Hematopoietic multipotent progenitor cell treated with erythropoietin and hydrocortisone succinate and interleukin-3 and kit ligand, for 8 days (in vitro differentiated cells): ENCODE measurements at places on chromosomes 3 and 15.

DNA sequence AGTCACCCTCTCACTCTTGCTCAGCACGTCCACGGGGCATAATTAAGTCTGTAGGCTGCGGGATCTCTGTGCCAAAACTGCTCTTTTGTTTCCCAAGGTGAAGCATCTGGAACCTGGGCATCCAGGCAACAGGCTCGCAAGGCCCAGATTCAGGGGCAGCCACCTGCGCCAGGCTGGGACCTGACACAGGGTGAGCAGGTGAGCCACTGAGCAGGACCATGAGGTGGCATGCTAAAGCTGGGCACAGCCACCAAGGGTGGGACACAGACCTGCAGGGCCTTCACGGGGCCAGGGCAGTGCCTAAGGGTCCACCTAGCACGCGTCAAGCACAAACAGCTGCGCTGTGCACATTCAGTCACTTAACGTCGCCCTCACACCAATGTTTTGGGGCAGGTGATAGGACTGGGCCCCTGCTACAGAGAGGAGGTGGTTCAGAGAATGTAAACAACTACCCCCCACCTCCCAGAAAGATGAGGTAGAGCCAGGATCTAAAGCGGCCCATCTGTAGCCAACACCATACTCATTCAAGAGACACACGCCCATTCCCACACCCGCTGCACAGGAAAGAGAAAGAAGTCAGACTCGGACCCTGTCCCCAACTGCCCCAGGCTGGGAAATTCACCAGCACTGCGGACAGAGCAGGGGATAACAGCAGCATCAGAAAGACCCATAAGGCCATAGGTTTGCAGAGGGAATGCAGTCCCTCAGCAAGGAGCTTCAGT lies 16.3 kb downstream of the XXYLT1 start:
- DNase-seq = no peak

DNA sequence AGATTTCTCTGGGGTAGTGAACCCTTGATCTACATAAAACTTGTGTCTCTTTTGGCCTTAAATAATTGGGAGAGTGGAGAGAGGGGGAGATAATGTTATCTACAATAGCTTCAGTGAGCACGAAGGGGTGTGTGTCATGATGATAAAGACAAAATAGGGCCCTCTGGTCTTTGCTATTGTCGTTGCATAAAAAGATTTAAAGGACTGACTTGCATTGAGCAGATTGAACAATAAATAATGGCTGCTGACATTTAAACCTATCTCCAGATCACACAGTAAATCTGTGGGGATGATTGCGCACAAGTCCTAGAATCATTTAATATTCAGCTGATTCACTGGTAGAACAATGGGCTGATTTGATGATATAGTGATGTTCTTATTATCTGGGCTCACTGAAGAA lies 71.3 kb upstream of the GAP43 start:
- peak; percentile 11 for DNase-seq

DNA sequence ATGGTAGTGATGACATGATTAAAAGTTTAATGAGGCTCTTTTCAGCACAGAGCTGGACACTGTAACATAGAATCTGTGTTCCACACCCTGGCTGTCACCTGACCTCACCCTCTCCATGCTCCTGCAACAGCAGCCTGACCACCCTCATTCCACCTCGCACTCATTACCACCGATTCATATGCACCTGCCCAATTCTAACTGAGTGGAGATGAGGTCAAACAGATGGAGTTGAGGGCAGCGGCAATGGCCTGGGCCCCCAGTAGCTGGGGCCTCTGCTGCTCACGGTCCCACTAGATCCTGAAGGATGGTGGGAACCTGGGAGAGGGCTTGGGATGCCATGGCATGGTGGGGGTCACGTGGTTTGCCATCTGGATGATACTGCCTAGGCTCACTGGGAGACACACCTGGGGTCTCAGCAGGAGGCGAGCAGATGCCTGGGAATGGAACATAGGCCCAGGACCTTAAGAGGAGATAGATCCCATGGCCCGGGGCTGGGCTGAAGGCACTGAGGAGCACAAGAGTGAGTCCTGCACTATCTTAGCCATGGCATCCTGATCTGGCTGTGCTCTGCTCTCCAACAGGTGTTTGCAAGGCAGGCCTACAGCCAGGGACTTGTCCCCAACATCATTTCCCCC lies 1.3 kb downstream of the SCN5A start:
- DNase-seq = no peak

DNA sequence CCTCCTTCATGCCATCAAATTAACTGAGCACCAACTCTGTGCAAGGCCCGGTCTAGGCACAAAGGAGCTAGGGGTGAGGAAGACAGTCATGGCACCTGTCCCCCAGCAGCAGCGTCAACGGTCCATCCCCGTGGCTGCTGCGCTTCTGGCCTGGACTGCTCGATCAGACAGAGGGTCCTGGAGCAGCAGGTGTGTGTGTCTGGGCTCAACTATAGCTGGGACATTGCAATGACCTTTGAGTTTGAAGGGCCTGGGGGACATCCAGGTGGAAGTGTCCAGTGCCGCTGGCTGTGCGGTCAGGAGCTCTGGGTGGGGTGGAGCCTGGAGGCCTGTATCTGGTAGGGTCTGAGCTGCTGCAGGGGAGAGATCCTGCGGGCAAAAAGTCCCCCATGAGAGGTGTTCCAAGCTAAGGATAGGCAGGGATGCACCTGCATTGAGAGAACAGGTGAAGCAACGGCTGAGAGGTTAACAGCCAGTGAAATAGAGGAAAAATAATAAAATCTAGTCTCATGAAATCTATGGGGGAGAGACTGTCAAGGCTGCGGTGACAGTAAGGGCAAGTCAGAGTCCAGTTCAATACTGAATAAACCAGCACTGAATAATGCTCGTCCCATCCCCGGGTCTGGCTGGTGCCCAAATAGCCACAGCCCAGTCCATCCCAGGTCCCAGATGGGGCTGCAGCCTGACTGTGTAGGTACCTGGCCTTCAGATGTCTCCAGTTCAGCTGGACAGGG lies 25.4 kb upstream of the SLC41A3 start:
- no peak for DNase-seq

DNA sequence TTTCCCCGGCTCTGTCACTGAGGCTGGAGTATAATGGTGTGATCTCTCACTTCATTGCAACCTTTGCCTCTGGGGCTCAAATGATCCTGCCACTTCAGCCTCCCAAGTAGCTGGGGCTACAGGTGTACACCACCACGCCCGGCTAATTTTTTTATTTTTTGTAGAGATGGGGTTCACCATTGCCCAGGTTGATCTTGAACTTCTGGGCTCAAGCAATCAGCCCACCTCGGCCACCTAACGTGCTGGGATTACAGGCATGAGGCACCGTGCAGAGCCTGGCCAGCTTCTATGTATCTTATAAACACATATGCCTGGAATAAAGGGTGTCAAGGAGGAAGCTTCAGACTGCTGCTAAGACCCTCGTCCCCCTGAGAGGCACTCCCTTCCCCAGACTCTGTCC lies 4.2 kb downstream of the ZNF589 start:
- DNase-seq = no peak

DNA sequence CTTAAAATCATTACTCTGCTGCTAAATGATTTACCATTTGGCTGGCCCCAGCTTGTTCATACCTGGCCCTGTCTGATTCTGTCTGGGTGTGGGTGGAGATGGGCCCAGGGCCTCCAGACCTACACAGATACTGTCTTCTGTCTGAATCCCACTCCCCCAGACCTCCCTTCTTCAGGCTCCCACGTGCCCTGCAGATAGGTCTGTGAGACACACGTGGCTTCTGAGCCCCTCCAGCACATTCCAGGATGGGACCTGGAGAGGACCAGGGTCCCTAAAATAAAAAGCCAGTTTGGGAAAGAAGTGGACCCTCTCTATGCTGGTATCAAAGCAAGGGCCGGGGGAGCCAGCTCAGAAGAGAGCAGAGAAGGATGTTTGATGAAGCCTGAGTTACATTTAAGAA lies 14.6 kb upstream of the CEMIP start:
- no peak for DNase-seq

- no peak for DNase-seq
Measured at GRCh38 chr3:125003369-125003853, 52.4 kb downstream of the HEG1 start.

GRCh38 chr15:69164807-69165636 lies 4.6 kb downstream of the GLCE start:
- DNase-seq = no peak

DNA sequence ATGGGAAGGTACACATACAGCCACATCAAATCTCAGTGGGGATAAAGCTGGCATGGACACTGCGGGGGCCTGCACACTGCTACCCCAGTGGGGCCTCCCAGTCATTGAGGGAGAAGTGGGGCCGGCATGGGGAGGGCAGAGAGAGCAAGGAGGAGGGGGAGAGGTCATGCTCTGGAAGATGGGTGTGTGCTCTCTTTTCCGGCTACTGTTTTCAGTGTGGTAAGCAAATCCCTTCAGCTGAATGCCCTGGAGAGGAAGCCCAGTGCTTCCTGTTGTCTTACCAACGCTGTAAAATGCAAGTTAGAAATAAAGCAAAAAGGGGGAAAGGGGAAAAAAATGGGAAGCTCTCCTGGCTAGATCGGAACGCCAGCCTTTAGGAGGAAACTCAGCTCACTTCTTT lies 30.8 kb downstream of the NRROS start:
- DNase-seq = no peak

DNA sequence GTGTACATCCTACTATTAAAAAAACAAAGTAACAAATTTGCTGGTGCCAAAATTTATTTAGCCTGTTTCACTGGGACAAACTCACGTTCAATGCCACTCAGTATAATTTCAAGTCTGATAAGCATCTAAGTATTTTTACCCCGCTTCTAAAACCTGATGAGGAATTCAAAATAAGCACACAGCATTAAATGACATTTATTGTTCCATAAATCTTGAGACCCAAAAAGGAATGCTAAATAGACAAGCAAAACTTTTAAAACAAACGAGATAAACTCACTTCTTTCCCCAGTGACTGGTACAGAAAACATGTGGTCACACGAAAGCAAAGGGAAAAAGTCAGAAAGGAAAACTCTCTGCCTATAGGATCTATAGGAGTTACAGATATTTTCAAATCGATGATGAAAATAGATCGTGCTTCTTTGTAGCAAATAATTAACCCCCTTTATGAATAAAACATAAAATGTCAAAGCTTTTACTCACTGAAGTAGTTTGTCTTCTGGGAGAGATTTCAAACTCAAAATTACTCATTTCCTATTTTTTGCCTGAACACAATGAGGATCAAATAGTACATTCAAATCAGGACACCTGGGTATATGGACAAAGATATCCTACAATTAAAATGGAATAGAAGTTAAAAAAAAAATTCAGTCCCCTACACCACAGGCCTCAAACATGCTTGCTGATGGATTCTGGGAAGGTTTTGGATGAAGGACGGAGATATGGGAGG lies 51.7 kb downstream of the UBP1 start:
- DNase-seq = no peak

DNA sequence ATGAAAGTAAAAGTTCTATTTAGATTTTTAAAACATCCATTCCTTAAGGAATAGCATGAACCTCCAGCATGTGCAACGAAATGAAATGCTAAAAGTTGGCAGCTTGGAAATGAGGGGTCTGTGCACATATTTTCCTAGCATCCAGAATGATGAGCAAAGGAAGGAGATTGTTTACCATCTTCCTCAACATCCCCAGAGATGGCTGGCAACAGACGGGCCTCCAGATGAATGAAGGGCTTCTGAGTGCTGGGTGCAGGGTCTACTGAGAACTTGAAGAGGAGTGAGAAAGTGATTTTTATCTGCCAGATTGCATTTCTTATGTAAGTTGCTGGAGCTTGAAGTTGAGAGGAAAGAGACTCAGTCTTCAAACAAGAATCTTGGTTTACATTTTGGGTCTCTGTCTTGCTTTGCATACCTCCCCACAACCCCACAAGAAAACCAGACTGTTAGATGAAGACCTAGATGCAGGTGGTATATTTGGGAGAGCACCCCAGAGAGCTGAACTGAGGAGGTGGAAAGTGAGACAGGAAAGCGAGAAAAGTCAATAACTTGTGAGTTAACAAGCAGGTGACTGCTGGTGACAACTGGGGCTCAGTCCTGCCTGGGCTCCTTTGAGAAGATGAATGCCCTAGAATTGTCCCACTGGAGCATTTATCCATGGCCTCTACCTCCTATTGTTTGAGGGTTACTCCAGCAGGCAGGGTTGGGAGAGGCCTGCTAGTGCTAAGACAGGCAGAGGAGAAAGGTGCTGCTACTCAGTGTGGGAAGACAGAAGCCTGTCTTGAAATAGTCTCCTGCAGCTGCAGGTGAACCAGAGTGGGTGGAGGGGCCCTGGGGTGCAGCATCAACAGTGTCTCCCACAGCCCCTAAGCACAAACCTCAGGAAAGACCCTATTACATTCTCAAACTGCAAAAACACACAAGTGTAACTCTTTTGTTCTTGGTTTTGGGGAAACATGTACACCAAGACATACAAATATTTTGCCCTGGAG lies 10.5 kb upstream of the CCK start:
- no peak for DNase-seq

GRCh38 chr3:119346076-119346496 lies 51.9 kb downstream of the ARHGAP31 start:
- no peak for DNase-seq

DNA sequence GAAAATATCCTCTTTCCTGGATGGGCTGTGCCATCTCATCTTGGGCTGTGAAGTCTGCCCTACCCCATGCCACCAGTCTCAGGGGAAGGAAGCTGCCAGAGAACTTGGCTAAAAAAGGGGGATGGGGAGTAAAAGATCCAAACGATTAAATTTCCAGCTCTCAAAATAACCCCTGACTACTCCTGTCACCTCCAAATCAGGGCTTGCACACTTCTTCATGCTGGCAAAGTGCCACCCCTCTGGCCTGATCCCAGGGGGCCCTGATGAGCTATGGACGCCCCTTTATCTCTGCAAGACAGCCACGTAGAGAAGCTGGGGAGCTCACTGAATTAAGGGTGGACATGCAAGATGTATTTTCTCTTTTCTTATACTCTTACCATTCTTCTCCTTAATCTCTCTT lies 1.2 kb upstream of the MLF1 start:
- peak; percentile 57 for DNase-seq

DNA sequence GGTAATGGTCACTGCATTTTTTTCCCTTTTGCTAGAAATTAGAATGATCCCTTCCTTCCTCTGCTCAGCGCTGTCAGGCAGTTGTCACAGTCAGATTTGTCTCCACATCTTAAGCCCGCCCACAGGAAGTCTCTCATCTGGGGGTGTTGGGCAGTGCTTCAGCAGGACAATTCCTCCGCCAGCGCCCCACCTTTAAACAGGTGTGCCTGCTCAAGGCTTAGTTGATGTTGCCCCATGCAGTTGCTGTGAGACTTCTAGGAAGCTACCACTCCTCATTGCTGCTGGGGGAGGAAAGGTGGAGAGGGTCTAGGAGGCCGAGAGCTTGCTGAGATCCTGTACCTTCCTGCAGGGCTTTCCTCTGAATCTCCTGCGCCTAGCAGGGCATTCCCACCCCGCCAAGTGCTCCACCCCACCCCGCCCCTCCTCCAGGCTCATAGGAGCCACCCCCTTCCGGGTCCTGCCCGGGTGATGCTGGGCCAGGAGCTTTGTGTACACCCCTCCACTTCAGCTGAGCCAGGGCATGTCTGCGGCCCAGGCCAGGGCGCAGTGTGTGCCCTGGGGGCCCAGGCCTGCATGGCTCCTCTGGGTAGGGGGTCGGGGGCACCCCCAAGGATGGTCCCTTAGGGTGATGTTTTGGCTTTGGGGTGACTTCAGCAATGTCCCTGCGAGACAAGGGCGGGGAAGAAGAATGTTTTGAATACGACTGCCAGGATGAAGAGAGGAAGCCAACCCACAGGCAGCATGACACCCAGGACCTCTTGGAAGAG lies 68.7 kb downstream of the TRAK1 start:
- DNase-seq = peak; percentile 26
